Cardiac muscle cell (in vitro differentiated cells and primary cell): ENCODE measurements at places on chromosomes 7 and 10. TPM values are rescaled to one million over a fixed set of nuclear protein-coding genes. Genes with fewer than 3 reads are reported as not detected.

DNA sequence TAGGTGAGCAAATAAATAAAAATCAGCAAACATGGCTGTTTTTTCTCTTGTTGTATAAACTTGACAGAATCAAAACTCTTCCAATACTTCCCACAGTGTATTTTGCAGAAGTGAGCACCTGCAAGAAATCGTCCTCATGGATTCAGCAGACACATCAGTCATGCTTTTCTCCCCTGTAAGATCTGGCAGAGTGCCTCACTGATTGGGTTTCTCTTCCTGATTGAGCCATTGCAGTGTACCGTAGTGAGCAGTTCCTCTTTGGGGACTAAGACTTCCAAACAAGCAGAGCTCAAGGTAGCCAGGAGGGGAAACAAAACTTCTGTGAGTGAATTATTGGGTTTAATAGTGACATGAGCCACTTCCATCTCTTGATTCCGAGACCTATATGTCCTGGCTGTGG is 2.2 kb upstream of the CCDC3 start:
- no peak for DNase-seq
- H3K27ac ChIP-seq: no peak overlapping the region
- H3K4me3 ChIP-seq: no peak overlapping the region
- no peaks in the 10 kb centered on the region for H3K36me3 ChIP-seq

- no peak for DNase-seq
- no peak overlapping the region for H3K4me3 ChIP-seq
- H3K27ac ChIP-seq: no peak overlapping the region
- peaks cover 5% of the 10 kb centered on the region for H3K36me3 ChIP-seq
- H3K4me1 ChIP-seq: no peaks in the 10 kb centered on the region
These were observed 37.6 kb downstream of the FAM204A start for GRCh38 chr10:118304521-118304920.

- no peak overlapping the region for H3K27ac ChIP-seq
- H3K4me1 ChIP-seq: no peaks in the 10 kb centered on the region
- no peak overlapping the region for H3K4me3 ChIP-seq
- DNase-seq: no peak
- no peaks in the 10 kb centered on the region for H3K27me3 ChIP-seq
These were observed 67.3 kb downstream of the SPDYE5 start for GRCh38 chr7:75559355-75559975.

GRCh38 chr10:79162861-79163665 is 94.3 kb downstream of the ZMIZ1 start:
- H3K4me1 ChIP-seq: peaks cover 55% of the 10 kb centered on the region
- no peak overlapping the region for H3K4me3 ChIP-seq
- DNase-seq: no peak

Gene SRRM3
- total RNA-seq: 0.89 and 1.2 TPM in 2 replicates

DNA sequence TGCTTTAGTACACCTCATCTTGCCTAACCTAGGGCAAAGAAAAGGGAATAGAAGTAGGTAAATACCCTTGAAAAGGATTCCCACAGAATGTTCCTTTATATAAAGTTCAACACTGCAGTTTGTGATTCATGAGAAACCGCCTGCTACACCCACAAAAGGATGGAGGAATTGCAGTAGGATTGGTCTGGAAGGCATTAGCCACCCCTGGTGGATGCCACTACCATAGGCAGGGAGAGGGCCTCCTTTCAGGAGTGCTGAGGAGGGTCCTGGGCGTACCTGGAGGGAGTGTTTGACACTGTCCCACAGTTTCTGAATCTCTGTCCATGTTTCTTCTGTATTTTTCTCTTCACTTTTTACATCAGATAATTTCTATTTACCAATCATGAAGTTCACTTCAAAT is 221.8 kb upstream of the TMEM72 start:
- H3K4me3 ChIP-seq: no peak overlapping the region
- no peaks in the 10 kb centered on the region for H3K36me3 ChIP-seq

GRCh38 chr10:8312781-8313180 is 258.3 kb downstream of the GATA3 start:
- no peak overlapping the region for H3K4me3 ChIP-seq
- no peaks in the 10 kb centered on the region for H3K36me3 ChIP-seq
- peak; percentile 74 for DNase-seq
- peaks cover 5% of the 10 kb centered on the region for H3K4me1 ChIP-seq

Gene PRKAR2B
- total RNA-seq: 42.3 and 56.3 TPM in 2 replicates

Gene WAPL
- total RNA-seq: 19.9 and 27.9 TPM in 2 replicates

DNA sequence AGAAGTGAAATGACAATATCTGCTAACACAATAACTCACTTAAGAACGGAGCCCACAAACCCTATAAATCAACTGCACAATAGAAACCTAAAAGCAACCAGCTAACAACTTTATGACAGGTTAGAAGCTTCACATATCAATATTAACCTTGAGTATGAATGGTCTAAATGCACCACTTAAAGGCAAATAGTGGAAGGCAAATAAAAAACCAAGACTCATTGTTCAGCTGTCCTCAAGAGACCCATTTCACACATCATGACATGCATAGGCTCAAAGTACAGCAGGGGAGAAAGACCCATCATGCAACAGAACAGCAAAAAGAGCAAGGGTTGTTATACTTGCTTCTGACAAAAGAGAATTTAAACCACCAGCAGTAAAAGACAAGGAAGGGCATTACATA is 46.8 kb downstream of the CDC14C start:
- H3K4me3 ChIP-seq: no peak overlapping the region
- no peak for DNase-seq
- H3K4me1 ChIP-seq: no peaks in the 10 kb centered on the region
- no peak overlapping the region for H3K27ac ChIP-seq
- H3K36me3 ChIP-seq: no peaks in the 10 kb centered on the region

DNA sequence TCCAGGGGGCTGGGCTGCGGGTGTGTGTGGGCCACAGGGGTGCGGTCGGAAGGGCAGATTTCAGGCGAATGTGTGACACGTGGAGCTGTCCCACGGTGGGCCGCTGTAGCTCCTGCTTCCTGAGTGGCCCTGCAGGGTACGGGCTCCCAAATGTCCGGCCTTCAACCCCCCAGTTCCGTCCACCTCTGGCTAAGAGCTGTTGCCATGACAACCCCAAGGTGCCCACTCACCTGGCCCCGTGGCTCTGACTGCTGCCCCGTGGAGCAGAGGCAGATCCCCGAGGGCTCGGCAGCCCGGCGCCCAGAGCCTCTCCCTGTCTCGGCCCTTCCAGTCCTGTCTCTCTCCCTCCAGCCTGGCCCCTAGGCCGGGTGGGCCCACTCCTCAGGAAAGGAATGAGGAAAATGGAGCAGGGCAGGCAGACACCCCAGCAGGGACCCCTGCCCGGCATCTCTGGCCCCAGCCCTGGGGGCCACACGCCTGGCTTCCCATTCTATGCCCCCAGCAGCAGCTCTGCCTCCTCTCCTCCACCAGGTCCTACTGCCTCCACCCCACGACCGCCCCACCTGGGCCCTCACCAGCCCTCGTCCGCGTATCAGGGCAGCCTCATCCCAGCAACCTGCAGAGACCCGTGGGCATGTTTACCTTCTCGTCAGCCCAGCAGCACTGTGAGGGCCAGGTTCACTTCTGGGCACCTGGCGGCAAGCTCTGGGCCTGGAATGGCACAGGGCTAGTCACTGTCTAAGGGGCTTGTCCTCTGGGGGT is 215.6 kb downstream of the ELFN1 start:
- DNase-seq: no peak
- H3K27me3 ChIP-seq: no peaks in the 10 kb centered on the region

- no peaks in the 10 kb centered on the region for H3K27me3 ChIP-seq
- no peaks in the 10 kb centered on the region for H3K36me3 ChIP-seq
- H3K4me3 ChIP-seq: no peak overlapping the region
- no peaks in the 10 kb centered on the region for H3K4me1 ChIP-seq
- DNase-seq: no peak
These were observed 91.7 kb downstream of the SLC16A9 start for GRCh38 chr10:59617996-59618395.

GRCh38 chr10:90847436-90847835 is 10.4 kb downstream of the HTR7 start:
- H3K27me3 ChIP-seq: no peaks in the 10 kb centered on the region
- H3K4me1 ChIP-seq: no peaks in the 10 kb centered on the region
- no peak for DNase-seq
- H3K4me3 ChIP-seq: no peak overlapping the region

DNA sequence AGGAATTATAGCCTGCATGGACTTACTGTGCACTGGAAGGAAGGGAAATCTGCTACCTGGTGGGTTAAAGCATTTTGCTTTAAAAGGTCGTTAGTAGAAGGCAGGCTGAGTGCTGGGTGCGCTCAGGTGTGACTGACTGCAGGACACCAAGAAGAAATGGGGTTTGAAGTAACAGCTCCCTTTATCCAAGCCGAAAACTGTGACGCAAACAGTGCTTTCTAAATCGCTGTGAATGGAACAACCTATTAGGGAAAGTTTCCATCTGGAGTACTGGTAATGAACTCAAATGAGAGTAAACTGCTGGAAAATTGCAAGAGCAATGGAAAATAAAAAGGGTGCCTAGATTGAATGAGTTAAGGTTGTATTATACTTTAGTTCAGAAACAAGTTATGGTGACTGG is 95.3 kb downstream of the CNNM2 start:
- H3K4me1 ChIP-seq: no peaks in the 10 kb centered on the region
- H3K36me3 ChIP-seq: no peaks in the 10 kb centered on the region
- H3K4me3 ChIP-seq: no peak overlapping the region
- no peak overlapping the region for H3K27ac ChIP-seq
- DNase-seq: no peak
- H3K27me3 ChIP-seq: no peaks in the 10 kb centered on the region

- no peak for DNase-seq
- no peak overlapping the region for H3K4me3 ChIP-seq
- H3K4me1 ChIP-seq: peaks cover 28% of the 10 kb centered on the region
These were observed 23.5 kb upstream of the DDX50 start for GRCh38 chr10:68877482-68878110.

Gene RELN
- 34.8 and 46.9 TPM in 2 replicates for total RNA-seq
